Trophoblast cell (in vitro differentiated cells and primary cell): ENCODE measurements at places on chromosomes 2 and 18.

GRCh38 chr2:11822746-11823451, 76.5 kb downstream of the LPIN1 start:
- DNase-seq, result peak; percentile 66
- H3K36me3 ChIP-seq, result peaks cover 24% of the 10 kb centered on the region
- H3K27me3 ChIP-seq, result no peaks in the 10 kb centered on the region
- no peaks in the 10 kb centered on the region for H3K4me1 ChIP-seq

DNA sequence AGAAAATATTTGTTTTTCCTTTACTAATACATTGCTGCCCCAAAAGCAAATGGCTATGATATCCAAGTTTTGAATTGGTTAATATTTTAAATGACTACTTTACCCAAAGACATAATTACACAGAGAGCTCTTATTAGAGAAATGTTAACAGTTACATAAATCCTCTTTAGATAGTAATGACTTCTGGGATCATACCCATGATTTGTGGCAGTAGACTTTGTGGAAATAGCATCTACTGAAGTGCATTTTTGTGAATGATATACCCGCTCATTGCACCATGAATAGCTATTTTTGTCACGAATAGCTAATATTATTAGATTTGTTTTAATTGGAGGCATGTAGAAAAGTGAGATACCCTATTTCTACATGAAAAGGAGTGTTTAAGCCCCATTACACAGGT, 15.8 kb downstream of the NYAP2 start:
- no peak overlapping the region for H3K27ac ChIP-seq
- H3K4me3 ChIP-seq, result no peak overlapping the region
- no peaks in the 10 kb centered on the region for H3K4me1 ChIP-seq

GRCh38 chr2:68258851-68259250, 6.5 kb upstream of the PPP3R1 start:
- no peak for DNase-seq
- no peaks in the 10 kb centered on the region for H3K27me3 ChIP-seq
- no peaks in the 10 kb centered on the region for H3K36me3 ChIP-seq
- H3K4me1 ChIP-seq, result no peaks in the 10 kb centered on the region

DNA sequence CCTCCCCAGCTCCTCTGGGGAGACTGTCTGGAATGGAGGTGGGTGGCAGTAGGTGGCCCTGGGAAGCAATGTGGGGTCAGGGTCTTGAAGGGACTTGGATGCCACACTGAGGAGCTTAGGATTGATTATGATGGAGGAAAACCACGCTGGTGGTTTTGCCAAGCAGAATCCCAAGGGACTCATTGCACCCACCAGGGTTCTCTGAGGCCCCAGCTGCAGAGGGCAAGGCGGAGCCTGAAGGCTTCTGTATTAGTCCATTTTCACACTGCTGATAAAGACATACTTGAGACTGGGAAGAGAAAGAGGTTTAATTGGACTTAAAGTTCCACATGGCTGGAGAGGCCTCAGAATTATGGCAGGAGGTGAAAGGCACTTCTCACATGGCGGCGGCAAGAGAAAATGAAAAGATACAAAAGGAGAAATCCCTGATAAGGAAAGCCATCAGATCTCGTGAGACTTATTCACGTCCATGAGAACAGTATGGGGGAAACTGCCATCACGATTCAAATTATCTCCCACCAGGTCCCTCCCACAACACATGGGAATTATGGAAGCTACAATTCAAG, 87.2 kb upstream of the YWHAQ start:
- no peak overlapping the region for H3K4me3 ChIP-seq
- no peak for DNase-seq
- no peaks in the 10 kb centered on the region for H3K27me3 ChIP-seq
- no peak overlapping the region for H3K27ac ChIP-seq
- no peaks in the 10 kb centered on the region for H3K36me3 ChIP-seq

- no peaks in the 10 kb centered on the region for H3K4me1 ChIP-seq
Observed at GRCh38 chr2:182081602-182082260, 96.1 kb downstream of the PPP1R1C start.

DNA sequence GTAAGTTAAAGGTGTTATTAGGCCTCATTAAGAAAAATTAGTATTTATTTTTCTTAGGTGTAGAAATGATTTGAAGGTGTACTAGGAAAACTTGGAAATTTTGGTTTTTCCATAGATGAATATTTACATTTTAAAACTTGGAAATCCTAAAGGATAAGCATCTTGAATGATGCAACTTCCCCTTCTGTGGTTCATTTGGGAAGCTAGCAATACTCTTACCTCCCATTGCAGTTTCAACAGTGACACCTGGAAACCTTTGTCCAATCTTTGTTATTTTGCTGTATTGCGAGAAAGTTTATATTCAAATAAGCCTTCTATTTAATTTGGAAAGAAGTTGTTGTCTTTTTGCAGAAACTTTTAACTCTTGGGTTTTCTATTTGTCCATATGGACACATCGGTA, 68.5 kb downstream of the ZEB2 start:
- H3K27ac ChIP-seq, result no peak overlapping the region
- H3K4me1 ChIP-seq, result peaks cover 3% of the 10 kb centered on the region
- DNase-seq, result no peak
- H3K36me3 ChIP-seq, result no peaks in the 10 kb centered on the region
- H3K27me3 ChIP-seq, result no peaks in the 10 kb centered on the region
- no peak overlapping the region for H3K4me3 ChIP-seq

DNA sequence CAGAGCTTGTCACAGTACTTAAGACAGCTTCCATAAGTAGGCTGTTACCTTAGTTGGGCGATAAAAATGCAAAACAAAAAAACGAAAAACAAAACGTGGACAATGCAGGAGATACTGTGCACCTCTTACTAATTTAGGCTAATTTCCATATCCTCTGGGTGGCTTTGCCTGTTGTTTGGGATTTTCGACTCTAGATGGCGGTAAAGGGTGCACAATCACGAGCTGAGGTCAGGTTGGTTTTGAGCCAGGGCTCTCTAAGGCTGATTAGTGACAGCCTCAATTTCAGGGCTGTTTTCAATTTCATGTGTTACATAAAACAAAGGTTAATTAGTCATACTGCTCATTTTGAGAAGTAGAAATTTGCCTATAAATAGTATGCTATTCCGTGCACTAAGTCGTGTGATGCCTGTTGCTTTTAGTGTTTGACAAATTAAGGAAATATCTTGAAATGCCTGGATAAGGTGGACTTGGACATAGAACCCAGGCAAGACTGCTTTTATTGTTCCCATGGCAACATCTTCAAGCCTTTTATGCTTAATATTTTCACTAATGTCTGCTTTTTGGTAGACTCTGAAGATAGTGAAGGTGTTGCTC, 493.1 kb downstream of the SOCS6 start:
- H3K27ac ChIP-seq, result no peak overlapping the region
- no peak for DNase-seq
- H3K4me1 ChIP-seq, result no peaks in the 10 kb centered on the region

GRCh38 chr2:192749611-192750200, 555.0 kb upstream of the TMEFF2 start:
- H3K27ac ChIP-seq, result no peak overlapping the region
- no peaks in the 10 kb centered on the region for H3K27me3 ChIP-seq
- H3K4me1 ChIP-seq, result no peaks in the 10 kb centered on the region
- no peak overlapping the region for H3K4me3 ChIP-seq
- H3K36me3 ChIP-seq, result no peaks in the 10 kb centered on the region

GRCh38 chr18:8484951-8485350, 124.3 kb upstream of the RAB12 start:
- H3K36me3 ChIP-seq, result no peaks in the 10 kb centered on the region
- no peaks in the 10 kb centered on the region for H3K27me3 ChIP-seq
- H3K4me3 ChIP-seq, result no peak overlapping the region
- no peak overlapping the region for H3K27ac ChIP-seq
- DNase-seq, result no peak

- no peaks in the 10 kb centered on the region for H3K36me3 ChIP-seq
- no peaks in the 10 kb centered on the region for H3K4me1 ChIP-seq
- no peak for DNase-seq
- H3K27ac ChIP-seq, result no peak overlapping the region
- no peaks in the 10 kb centered on the region for H3K27me3 ChIP-seq
Observed at GRCh38 chr18:24055878-24056277, 41.3 kb downstream of the TTC39C start.

DNA sequence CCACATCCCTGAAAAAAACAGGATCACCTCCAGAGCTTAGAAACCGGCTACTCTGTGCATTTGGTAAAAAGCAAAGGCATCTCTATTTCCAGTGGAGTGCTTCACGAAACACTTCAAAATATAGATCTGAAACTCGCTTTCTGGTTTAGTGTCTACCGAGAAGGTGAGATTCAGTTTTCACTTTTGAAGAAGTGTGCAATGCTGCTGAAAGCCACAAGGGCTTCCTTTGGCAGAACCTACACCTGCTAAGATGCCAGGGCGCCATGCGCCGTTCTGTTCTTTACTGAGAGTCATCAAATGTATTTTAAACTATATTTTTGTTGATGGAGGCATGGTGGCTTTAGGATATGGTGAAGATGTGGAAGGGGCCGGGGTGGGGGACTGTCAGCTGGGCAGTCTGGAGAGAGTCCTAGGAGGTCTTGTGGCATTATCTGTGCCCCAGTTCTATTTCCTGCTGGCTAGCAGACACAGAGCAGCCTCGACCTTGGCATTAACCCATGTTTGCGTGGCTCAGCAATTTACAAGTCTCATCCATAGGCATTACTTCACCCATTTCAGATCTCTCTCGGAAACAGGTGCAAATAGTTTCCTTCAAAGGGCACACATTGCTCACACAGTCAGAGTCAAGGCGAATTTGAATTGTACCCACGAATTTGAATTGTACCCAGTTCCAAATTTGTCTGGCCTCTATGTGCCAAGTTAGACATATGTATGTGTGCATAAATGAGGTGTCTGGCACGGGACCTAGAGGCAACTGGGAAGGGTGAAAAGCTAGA, 46.7 kb upstream of the KCNF1 start:
- H3K4me3 ChIP-seq, result no peak overlapping the region
- no peaks in the 10 kb centered on the region for H3K36me3 ChIP-seq
- no peak overlapping the region for H3K27ac ChIP-seq
- H3K27me3 ChIP-seq, result no peaks in the 10 kb centered on the region
- no peaks in the 10 kb centered on the region for H3K4me1 ChIP-seq
- DNase-seq, result no peak

DNA sequence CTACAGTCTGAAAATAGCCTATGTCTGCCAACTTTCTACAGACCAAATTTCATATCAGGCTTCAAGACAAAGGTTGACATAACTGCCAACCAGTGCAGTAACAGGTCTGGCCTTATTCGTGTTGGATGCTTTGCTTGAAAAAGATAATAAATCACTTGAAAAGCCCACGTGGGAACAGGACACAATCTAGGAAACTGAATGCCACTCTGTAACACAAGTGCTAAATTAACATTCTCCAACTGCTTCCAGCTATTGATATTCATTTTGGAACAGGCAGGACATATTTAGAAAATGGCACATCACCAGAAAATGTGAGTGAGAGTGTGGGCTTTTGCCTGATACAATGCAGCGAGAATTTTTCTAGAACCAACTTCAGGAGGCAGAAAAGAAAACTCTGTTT, 165.9 kb upstream of the CCDC150 start:
- H3K4me1 ChIP-seq, result no peaks in the 10 kb centered on the region
- no peaks in the 10 kb centered on the region for H3K27me3 ChIP-seq
- DNase-seq, result no peak
- H3K36me3 ChIP-seq, result no peaks in the 10 kb centered on the region
- H3K27ac ChIP-seq, result no peak overlapping the region

- no peak overlapping the region for H3K4me3 ChIP-seq
- H3K27me3 ChIP-seq, result no peaks in the 10 kb centered on the region
- H3K27ac ChIP-seq, result no peak overlapping the region
- DNase-seq, result no peak
- H3K4me1 ChIP-seq, result no peaks in the 10 kb centered on the region
- H3K36me3 ChIP-seq, result no peaks in the 10 kb centered on the region
Observed at GRCh38 chr2:183035298-183035953, 2.8 kb downstream of the NCKAP1 start.

DNA sequence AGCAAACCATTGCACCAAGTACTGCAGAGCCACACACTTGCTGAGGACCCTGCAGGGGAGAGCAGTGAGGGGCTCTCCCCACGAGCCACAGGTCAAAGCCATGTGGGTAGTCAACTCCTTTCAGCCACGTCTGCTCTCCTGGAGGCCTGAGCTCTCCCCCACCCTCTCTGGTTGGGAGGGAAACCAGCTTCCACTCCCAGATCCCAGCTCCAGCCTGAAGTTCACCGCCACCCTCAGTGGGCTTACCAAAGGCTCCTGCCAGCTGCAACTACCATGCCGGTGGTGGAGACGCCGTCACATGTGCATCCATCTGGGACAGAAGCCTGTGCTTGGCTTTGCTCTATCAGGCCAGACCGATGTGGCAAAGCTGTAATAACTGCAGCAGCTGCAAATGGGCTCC, 521.5 kb upstream of the RAB6C start:
- H3K4me1 ChIP-seq, result no peaks in the 10 kb centered on the region
- no peak overlapping the region for H3K4me3 ChIP-seq
- H3K36me3 ChIP-seq, result no peaks in the 10 kb centered on the region
- no peaks in the 10 kb centered on the region for H3K27me3 ChIP-seq
- H3K27ac ChIP-seq, result no peak overlapping the region

DNA sequence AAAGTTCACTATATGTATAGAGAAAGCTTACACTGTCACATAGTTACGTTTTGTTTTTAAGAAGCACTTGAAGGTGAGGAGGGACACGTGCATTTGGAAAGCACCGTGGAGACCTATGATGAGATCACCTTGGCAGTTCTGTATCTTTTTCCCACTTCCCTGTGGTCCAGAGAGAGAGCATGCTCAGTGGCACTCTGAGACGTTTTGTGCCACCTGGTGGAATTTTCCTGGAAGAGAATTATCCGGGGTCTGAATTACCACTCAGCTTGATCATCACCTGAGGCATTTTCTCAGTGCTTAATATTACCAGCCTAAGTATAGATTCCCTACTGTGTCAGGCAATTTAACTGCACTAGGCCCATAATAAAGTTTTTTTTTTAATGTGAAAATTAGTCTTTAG, 469.4 kb upstream of the SMIM21 start:
- no peak for DNase-seq
- H3K36me3 ChIP-seq, result no peaks in the 10 kb centered on the region
- no peaks in the 10 kb centered on the region for H3K27me3 ChIP-seq
- no peaks in the 10 kb centered on the region for H3K4me1 ChIP-seq

GRCh38 chr2:84492571-84492970, 23.7 kb upstream of the DNAH6 start:
- H3K4me3 ChIP-seq, result no peak overlapping the region
- no peak overlapping the region for H3K27ac ChIP-seq
- no peak for DNase-seq
- H3K36me3 ChIP-seq, result no peaks in the 10 kb centered on the region

DNA sequence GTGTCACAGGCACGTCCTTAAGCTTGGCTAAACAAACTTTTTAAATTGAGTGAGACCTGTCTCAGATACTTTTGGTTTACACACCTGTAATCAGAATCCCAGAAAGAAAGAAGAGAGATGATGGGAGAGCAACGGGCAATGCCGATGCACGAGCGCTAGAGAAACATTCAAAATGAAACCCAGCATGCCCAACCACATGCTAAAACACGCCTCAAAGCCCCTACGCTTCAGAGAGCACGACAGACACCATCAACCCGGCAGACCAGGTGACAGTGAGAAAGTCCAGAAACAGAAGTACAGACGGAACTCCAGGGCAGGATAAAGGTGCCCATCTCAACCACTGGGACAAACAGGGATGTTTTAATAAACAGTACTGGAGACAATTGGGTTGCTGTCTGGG, 85.5 kb downstream of the HDAC4 start:
- no peaks in the 10 kb centered on the region for H3K36me3 ChIP-seq
- no peak overlapping the region for H3K4me3 ChIP-seq
- no peak for DNase-seq
- no peaks in the 10 kb centered on the region for H3K27me3 ChIP-seq
